Dorsolateral prefrontal cortex (tissue), 122 donors: ENCODE measurements at places on chromosomes 4 and X. TPM values are rescaled to one million over a fixed set of nuclear protein-coding genes. Genes with fewer than 3 reads are reported as not detected.

ABCB7 gene
- total RNA-seq: 23.8 TPM

SHOX gene
- total RNA-seq: not detected

SLC9A6 gene
- 116 TPM for total RNA-seq

NPY5R gene
- total RNA-seq: 5.6 TPM

MGAT4D gene
- total RNA-seq: not detected

PCDH10 gene
- total RNA-seq: 73.2 TPM

INTU gene
- 26.1 TPM for total RNA-seq
